ENCODE measurements at places on chromosomes 3 and 15.

DNA sequence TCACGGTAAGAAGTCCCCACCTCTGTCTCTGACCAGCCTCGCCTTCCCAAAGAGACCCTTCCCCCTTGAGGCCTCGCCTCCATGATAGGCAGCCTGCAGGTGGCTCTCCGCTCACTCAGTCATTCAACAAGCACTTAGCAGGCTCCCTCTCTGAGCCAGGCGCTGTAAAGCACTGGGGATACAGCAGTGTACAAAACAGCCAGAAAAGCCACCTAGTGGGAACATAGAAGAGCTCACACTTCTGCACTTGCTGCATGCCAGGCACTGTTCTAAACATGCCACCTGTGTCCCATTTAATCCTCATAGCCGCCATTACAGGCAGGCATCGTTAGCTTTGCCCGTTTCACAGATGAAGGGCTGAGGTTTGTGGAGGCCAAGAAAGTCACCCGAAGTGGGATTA, 56.0 kb downstream of the SEMA3G start:
- no peak overlapping the region for H3K27ac ChIP-seq
- no peaks in the 10 kb centered on the region for H3K4me1 ChIP-seq
- DNase-seq, result no peak

DNA sequence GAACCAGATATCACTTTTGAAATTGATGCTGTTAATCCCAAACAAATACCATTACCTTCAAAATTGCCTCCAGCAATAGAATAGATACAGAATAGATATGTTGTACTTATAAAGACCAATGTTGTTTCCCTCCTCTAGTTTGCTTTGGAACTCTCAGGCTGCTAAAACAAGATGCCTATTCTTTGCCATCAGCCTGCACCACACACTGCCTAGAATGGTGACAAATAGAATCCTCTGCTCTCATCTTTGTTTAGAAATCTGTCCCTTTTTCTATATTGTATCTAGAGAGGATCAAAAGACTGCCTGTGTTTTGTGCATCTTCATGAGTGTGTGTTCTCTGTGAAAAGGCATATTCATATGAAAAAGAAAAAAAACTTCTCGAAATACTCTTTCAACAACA, 349.2 kb upstream of the CCDC54 start:
- no peak overlapping the region for H3K27ac ChIP-seq
- no peaks in the 10 kb centered on the region for H3K27me3 ChIP-seq
- no peak overlapping the region for H3K4me3 ChIP-seq
- no peak for DNase-seq

DNA sequence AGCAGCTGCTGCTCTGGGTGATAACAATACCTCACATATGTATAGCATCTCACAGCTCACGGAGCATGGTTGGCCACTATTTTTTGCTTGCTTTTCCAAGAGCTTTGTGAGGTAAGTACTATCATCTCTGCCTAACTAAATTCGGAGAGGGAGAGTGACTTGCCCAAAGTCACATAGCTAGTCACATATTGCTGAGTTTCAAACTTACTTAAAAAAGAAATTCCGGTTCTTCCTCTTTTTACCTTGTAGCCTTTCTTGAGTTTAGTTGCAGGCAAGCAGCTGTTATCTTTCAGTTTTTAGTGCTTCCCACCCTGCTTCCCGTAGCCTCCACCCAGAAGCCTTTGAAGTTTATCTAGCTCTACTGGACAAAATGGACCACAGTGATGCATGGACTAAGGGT, 309.2 kb downstream of the PDCD6IP start:
- no peak overlapping the region for H3K27ac ChIP-seq
- H3K27me3 ChIP-seq, result no peaks in the 10 kb centered on the region
- H3K4me3 ChIP-seq, result no peak overlapping the region
- H3K4me1 ChIP-seq, result no peaks in the 10 kb centered on the region
- H3K36me3 ChIP-seq, result no peaks in the 10 kb centered on the region
- DNase-seq, result no peak

DNA sequence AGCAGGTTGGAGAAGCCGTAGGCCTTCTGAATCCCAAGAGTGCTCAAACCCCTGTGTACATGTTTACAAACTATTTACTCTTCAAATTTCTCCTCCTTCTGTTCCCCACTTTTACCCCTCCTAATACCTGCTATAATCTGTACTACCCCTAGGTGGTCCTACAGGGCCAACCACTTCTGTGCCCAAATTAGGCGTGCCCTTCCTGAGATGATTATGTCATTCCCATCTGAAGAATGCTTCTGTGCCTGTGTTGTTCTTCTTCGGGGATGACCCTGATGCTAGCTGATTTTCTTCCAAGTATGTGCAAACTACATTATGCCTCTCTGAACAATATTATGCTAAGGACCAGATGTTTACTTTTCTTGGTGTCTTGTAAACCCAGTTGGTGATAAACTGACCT, 20.5 kb downstream of the RBP2 start:
- H3K27me3 ChIP-seq, result no peaks in the 10 kb centered on the region

- no peak for DNase-seq
- H3K27ac ChIP-seq, result no peak overlapping the region
- no peaks in the 10 kb centered on the region for H3K4me1 ChIP-seq
- H3K4me3 ChIP-seq, result no peak overlapping the region
These were observed 96.7 kb upstream of the PTPRG start for GRCh38 chr3:61464518-61465140.

DNA sequence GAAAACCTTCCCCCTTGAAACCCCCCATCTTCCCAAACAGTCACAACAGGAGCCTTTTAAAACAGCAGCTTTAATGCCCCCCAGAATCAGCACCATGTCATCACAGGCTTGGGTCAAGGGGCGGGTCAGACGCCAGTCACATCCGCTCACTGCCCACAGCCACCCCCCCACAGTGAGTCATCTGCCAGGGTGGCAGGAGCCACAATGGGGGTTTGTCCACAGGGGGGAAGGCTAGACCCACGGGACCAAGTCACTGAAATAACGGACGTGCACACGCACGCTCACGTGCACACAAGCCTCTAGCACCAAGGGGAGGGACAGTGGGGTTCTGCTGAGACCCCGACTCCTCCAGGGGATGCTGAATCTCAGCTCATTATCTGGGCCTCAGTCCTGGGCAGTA, 441 bp upstream of the UCN2 start:
- DNase-seq, result peak; percentile 37
- no peaks in the 10 kb centered on the region for H3K36me3 ChIP-seq
- no peak overlapping the region for H3K27ac ChIP-seq
- peaks cover 16% of the 10 kb centered on the region for H3K4me1 ChIP-seq

DNA sequence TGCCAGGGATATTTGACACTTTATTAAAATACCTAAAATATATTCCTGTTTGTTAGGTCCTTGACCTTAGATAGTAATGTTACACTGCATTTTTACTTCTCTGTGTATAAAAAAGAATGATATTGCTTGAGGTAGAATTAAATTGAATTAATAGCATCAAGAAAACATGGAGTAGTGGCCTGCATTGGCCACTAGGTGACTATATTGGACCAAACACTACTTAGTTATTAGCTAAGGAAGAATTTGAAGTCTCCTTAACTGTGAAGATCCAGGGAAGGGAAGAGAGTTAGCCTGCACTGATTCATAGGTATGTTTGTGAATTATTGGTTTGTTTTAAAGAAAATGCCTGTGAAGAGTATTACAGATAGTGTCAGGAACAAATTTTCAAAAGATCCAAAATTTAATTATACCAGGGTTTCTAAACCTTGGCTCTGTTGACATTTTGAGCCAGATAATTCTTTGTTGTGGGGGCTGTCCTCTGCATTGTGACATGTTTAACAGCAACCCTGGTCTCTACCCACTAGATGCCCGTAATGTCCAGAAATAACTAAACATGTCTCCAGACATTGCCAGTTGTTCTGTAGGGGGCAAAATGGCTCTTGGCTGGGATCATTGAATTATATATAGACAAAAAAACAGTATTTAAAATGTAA, 103.6 kb upstream of the THSD4 start:
- H3K27me3 ChIP-seq, result no peaks in the 10 kb centered on the region
- no peaks in the 10 kb centered on the region for H3K4me1 ChIP-seq

GRCh38 chr15:49466119-49466518, 43.1 kb downstream of the FGF7 start:
- peak overlapping the region; percentile 58 for H3K27ac ChIP-seq
- H3K27me3 ChIP-seq, result no peaks in the 10 kb centered on the region
- DNase-seq, result no peak
- no peaks in the 10 kb centered on the region for H3K4me1 ChIP-seq
- no peaks in the 10 kb centered on the region for H3K36me3 ChIP-seq
- H3K4me3 ChIP-seq, result no peak overlapping the region

DNA sequence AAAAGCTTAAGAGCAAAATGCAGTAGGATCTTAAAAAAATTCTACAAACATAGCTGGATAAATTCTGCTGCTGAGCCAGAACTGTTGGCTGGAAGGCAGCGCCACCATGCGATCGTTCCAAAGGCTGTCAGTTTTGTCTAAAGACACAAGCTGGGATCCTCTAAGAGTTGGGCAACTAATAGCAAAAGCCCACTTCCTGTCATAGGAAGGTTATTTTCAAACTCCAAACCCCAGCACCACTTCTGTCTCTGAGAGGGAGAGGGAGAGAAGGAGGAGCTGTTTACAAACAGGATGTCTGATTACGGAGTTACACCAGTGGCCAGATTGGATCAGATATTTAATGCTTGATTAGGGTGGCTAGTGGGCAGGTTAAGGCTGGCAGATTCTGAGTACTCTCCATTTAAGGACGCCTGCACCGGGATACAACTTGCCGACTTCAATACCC, 44.0 kb downstream of the EIF4E3 start:
- peak; percentile 63 for DNase-seq
- peaks cover 35% of the 10 kb centered on the region for H3K4me1 ChIP-seq
- no peaks in the 10 kb centered on the region for H3K36me3 ChIP-seq
- H3K4me3 ChIP-seq, result no peak overlapping the region
- no peaks in the 10 kb centered on the region for H3K27me3 ChIP-seq

DNA sequence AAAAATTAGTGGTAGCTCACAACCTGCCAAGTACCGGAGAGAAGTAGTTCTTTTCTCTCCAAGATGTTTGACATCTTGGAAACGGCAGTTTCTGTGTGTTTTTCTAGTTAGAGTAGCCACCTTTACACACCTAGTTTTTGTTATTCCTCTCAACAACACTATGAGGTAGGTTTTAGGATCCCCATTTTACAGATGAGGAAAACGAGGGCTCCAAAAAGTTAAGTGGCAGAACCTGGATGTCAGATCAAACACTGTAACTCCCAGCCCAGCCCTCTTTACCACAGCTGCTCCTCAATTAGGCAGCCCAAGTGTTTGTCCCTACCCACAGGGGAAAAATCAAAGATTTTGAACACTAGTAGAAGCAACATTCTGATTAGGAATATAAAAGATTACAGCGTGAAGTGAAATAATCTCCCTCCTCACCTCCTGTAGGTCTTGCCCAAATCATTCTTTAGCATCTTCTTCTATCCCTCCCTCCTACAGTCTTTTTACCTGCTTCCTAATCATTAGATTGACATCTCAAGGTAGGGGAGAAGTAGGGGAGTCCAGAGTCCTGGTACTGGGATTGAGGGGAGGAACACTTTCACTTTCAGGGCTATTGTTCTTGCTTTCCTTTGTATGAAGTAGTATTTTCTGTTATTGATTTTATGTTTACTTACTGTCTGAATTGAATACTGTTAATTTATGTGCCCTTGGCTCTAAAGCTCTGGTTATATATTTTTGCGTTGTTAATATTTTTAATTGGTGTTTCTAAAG, 142.6 kb downstream of the CMSS1 start:
- H3K4me1 ChIP-seq, result peaks cover 18% of the 10 kb centered on the region
- DNase-seq, result no peak
- H3K27me3 ChIP-seq, result no peaks in the 10 kb centered on the region
- no peak overlapping the region for H3K4me3 ChIP-seq
- H3K27ac ChIP-seq, result peak overlapping the region; percentile 47

DNA sequence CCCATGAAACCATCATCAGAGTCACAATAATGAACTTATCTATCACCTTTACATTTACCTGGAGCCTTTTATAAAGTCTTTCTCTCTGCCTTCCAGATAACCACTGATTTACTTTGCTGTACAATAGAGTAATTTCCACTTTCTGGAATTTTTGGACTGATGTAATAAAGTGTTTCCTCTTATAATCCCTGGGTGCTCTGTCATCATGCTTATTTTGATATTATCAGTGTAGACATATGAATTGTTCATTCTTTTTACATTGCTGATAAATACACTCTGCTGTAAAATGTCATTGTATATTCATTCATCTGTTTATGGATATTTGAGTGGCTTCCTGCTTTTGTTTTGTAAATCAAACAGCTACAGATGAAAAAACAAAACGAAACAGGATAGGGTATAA, 27.0 kb upstream of the IREB2 start:
- H3K27me3 ChIP-seq, result no peaks in the 10 kb centered on the region
- peaks cover 29% of the 10 kb centered on the region for H3K4me1 ChIP-seq
- no peaks in the 10 kb centered on the region for H3K36me3 ChIP-seq
- H3K4me3 ChIP-seq, result no peak overlapping the region
- no peak overlapping the region for H3K27ac ChIP-seq
- no peak for DNase-seq

DNA sequence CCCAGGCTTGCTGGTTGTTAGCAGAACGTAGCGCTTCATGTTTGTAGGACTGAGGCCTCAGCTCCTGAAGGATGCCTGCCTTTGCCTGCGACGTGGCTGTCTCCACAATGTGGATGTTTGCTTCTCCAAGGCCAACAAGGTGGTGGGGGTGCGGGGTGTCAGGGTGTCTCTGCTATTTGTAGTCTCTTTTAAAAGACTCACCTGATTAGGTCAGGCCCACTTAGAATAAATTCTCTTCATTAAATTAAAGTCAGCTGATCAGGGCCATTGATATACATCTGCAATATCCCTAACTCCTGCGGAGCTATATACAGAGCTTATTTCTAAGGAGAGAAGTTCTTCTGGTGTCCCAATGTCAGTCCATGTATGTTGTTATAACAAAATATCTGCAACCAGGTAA, 44.8 kb downstream of the PTPRG start:
- H3K4me1 ChIP-seq, result no peaks in the 10 kb centered on the region
- DNase-seq, result no peak
- no peaks in the 10 kb centered on the region for H3K36me3 ChIP-seq
- no peak overlapping the region for H3K4me3 ChIP-seq
- H3K27me3 ChIP-seq, result no peaks in the 10 kb centered on the region

DNA sequence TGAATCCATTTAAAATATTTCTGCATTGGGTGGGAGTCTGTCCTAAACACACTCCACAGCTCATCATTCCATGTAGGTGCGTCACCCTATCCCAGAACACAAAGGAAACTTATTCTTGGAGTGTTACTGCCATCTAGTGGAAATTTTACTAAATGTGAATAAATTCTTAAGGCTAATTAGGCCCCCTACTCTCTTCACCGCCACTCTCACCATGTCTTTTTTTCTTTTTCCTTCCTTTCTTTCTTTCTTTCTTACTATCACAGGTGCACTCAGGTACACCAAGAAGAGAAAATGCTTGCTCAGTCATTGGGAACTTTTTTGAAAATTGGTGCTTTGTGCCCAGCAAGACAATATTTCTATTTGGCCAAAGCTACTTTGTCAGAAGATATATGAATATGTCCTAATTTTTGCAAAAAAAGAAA, 26.4 kb upstream of the ATP8B4 start:
- no peak overlapping the region for H3K4me3 ChIP-seq
- no peaks in the 10 kb centered on the region for H3K36me3 ChIP-seq
- no peaks in the 10 kb centered on the region for H3K27me3 ChIP-seq
- DNase-seq, result no peak

- H3K27me3 ChIP-seq, result no peaks in the 10 kb centered on the region
- H3K36me3 ChIP-seq, result no peaks in the 10 kb centered on the region
- H3K4me3 ChIP-seq, result no peak overlapping the region
- H3K27ac ChIP-seq, result no peak overlapping the region
- DNase-seq, result no peak
- H3K4me1 ChIP-seq, result no peaks in the 10 kb centered on the region
These were observed 7.4 kb upstream of the ZNF589 start for GRCh38 chr3:48233542-48233941.

GRCh38 chr3:71089271-71089847, 494.2 kb downstream of the FOXP1 start:
- H3K4me1 ChIP-seq, result peaks cover 6% of the 10 kb centered on the region
- no peak overlapping the region for H3K4me3 ChIP-seq
- DNase-seq, result no peak
- H3K36me3 ChIP-seq, result no peaks in the 10 kb centered on the region

Data from transverse colon (tissue), 4 donors.